Stimulated activated CD4-positive, alpha-beta T cell treated with anti-CD3 and anti-CD28 coated beads, Interleukin-1b, Interleukin-23, amount 100 ng/mL, for 24 hours (primary cell): ENCODE measurements at places on chromosomes 3 and 15.

GRCh38 chr3:109059264-109059663, 58.7 kb downstream of the MORC1 start:
- no peak for DNase-seq

DNA sequence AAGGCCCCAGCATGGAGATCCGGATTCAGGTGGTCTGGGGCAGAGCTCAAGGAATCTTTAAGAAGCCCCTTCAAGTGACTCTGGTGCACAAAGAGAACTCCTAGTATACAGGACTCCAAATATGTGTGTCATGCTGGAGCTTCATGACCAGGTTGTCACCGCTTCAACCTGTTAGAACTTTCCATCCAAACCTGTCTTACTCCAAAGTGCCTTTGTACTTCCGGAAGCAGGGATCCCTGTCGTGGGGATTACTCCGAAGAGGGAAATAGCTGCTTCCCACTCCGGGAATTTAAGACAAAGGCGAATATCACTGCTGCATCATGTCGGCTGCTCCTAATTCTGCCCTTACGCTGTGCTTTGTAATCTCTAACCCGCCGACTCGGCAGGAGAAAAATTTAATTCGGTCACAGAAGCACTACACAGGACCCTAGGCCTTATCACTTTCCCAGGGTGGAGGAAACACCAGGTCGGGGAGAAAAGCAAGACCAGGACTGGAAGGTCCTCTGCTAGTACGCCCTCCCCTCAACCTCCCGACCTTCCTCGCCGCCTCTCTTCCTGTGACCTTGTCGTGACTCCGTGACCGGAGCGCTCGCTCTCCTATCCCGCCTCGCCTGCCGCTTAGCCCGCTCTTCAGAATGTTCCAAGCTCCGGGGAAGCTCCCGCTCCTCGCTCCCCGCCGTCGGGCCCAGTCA, 730 bp downstream of the HIGD1A start:
- peak; percentile 14 for DNase-seq

DNA sequence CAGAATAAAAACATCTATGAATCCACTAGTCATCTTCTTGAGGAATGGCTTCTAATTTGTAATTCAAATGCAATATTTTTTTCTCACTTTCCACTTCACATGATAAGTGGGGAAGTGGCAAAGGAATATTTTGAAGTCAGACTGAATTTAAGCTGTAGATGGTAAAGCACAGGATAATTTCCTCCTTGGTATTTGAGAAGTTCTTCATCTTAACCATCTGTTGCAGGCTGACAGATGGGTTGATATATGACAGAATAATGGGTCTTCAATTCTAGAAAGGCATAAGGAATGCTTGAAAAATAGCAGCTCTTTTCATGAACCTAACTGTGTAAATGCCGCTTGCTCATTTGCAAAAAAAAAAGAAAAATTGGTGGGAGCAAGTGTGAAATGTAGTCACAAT, 66.5 kb upstream of the SNTN start:
- no peak for DNase-seq

DNA sequence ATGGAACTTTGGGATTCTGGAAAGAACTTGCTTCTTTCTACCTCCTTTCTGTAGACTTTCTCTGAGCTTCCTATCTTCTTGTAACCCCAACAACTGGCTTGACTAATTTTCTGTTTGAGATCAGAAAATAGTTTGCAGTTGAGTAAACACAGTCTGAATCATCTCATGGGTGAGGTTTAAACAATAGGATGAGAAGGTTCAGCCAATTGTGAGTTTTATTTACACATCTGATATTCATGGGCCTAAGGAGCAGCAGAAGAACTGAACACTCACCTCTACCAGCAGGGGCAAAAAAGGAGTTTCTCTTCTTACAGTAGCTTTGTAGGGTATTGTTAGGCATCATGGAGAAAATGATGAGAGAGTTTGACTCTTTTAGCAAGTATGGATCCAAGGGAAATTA, 54.2 kb downstream of the DTWD1 start:
- DNase-seq = no peak

DNA sequence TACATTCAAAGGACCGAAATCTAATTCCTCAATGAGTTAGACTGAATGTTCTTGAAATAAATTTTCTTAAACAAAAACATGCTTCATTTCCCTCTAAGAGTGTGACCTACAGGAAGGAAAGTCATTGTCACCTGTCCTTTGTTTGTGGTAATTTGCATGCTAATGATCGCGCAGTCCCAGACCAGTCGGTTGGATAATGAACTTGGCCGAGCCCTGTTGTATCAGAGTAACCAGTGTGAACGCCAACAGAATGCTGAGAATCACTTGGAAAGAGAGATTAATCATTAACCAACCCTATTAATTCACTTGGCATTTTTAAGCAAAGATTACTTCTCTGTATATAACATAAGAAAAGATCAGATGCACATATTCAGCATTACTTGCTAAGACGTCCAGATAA, 8.1 kb upstream of the ARNT2 start:
- no peak for DNase-seq

GRCh38 chr15:66219339-66219738, 34.2 kb downstream of the MEGF11 start:
- DNase-seq = no peak

GRCh38 chr3:14145670-14146380, 21.0 kb downstream of the TMEM43 start:
- no peak for DNase-seq

DNA sequence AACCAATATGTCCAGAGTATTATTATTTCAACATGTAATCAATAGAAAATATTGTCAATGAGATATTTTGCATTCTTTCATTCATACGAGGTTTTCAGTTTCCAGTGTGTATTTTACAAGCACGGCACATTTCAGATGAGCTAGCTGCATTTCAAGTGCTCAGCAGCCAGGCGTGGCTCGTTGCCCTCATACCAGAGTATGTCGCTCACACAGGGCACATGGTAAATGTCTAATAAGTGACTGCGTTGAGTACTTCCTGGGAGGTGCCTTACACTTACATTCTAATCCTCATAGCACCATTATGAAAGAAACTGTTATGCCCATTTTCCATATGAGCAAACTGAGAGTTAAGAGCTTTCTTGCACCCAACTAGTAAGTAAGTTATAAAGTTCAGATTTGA, 47.4 kb downstream of the TMEM266 start:
- DNase-seq = no peak

DNA sequence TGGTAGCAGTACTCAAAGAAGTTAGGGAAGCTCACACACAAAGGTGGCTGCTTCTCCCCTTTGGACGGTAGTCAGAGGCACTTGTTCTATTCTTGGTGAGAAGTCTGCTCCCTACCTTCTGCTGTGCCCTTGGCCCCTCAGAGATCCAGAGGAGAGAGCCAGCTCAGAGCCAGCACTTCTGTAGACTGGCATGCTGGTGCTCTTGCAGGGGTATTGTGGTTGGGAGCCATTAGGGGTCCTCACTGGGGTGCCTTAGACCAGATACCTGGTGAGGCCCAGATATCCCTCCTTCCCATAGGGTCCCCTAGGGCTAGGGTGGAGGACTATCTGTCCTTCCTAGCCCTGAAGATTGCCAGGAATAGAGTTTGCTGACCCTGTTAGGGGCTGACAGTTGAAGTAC, 140.6 kb downstream of the EEFSEC start:
- DNase-seq = no peak

GRCh38 chr3:14823910-14824629, 5.3 kb downstream of the FGD5 start:
- DNase-seq = no peak

DNA sequence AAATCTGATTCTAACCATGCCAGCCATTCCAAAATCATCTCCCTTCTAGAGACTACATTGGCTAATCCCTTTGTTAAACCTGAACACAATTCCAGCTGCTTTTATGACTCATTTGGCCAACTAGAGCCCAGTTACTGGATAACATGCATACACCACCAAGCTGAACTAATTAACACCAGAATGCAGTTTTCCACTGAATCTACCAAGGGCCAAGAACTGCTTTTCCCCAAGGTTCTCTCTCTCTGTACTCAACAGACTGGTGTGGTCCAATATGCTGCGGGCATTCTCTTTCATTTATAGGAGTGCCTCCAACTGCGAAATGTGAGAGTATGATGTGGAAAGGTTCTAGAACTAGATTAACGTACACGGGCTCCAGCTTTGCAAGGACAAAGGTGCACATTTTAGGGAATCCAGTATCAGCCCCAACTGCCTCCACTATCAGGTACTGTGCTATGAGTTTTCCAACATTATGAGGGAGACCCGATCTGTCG, 1.5 kb downstream of the CHSY1 start:
- no peak for DNase-seq

GRCh38 chr3:42140665-42141203, 49.6 kb downstream of the TRAK1 start:
- DNase-seq = no peak

GRCh38 chr3:33821989-33822388, 23.6 kb downstream of the PDCD6IP start:
- DNase-seq = no peak

DNA sequence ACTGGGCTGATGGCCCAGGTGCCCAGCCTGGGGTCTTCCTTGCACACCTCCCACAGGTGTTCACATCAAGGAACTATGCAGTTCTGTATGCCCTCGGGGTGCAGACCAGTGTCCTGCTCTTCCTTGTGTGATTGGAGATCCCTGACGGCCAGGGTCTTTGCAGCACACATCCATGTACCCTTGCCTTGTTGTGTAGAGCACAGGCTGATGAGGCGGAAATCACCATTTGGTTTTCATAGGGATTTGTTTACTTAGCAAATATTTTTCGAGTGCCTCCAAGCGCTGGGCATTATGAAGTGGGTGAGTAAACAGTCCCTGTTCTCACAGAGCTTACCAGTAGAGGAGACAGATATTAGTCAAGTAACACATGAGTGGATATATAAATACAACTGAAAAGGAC, 209.3 kb upstream of the UMPS start:
- no peak for DNase-seq

DNA sequence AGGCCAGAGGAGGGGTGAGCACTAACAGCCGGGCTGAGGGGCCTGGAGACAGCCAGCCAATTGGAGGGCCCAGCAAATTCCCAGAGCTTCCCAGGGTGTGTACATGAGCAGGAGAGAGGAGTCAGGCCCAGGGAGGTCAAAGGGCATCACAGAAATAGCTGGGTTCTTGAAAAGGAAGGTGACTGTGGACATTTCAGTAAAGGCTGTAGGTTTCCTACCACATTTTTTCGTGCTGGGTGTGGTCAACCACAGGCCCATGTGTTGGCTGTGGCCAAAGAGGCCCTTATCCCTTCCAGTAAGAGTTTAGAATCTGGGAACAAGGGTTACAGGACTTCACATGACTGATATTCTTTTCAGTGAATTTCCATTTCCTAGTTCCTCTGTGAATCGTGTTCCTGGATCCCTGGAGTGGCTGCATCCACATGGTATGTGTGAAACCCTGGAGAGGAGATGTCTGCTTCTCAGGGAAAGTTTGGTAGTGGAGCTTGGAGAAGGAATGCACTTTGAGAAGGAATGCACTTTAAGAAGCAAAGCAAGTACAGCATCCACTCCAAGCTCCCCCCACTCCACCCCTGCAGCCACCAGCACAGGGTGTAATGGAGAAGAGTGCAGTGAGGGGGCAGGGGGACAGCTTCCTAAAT, 73.2 kb upstream of the HEG1 start:
- DNase-seq = no peak
